ENCODE measurements at places on chromosomes 2 and 18.

DNA sequence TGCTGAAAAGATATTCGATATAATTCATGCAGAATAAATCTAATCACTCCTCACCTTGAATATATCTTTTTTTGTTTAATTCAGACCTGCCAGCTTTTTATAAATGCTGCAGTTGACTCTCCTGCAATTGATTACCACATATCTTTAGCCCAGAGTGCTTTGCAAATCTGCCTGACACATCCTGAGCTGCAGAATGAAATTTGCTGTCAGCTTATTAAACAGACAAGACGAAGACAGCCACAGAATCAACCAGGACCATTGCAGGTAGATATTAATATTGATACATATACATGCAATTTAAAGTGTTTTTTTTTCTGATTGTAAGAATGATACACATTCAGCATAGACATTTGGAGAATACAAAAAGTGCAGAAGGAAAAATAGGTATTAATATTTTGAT is 35.6 kb upstream of the DYNC2LI1 start:
- no peak for DNase-seq

- DNase-seq: no peak
Measured at GRCh38 chr2:149857344-149857743, 269.8 kb upstream of the MMADHC start.

GRCh38 chr18:21146016-21146415 is 34.4 kb upstream of the ROCK1 start:
- DNase-seq: no peak

DNA sequence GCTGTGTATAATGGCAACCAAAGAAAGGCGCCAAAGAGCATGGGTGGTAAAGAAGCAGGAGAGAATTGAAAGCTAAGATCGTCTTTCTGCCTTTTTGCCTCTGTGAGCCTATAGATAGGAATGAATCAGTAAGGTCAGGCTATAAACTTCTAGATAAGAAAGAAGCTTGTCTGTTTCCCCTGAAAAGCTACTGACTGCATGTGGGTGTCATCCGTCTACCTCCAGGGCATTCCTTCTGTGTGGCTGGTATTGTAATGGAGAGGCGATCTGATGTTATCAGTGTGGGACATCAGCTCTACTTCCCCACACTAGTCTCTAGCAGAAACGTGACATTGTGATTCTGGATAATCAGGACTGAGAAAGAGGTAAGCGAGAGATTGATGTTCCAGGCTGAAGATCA is 63.4 kb upstream of the PLA2R1 start:
- no peak for DNase-seq

GRCh38 chr2:66170744-66171330 is 264.1 kb upstream of the MEIS1 start:
- DNase-seq: no peak

- DNase-seq: no peak
Measured at GRCh38 chr2:234447963-234448362, 48.9 kb downstream of the ARL4C start.

DNA sequence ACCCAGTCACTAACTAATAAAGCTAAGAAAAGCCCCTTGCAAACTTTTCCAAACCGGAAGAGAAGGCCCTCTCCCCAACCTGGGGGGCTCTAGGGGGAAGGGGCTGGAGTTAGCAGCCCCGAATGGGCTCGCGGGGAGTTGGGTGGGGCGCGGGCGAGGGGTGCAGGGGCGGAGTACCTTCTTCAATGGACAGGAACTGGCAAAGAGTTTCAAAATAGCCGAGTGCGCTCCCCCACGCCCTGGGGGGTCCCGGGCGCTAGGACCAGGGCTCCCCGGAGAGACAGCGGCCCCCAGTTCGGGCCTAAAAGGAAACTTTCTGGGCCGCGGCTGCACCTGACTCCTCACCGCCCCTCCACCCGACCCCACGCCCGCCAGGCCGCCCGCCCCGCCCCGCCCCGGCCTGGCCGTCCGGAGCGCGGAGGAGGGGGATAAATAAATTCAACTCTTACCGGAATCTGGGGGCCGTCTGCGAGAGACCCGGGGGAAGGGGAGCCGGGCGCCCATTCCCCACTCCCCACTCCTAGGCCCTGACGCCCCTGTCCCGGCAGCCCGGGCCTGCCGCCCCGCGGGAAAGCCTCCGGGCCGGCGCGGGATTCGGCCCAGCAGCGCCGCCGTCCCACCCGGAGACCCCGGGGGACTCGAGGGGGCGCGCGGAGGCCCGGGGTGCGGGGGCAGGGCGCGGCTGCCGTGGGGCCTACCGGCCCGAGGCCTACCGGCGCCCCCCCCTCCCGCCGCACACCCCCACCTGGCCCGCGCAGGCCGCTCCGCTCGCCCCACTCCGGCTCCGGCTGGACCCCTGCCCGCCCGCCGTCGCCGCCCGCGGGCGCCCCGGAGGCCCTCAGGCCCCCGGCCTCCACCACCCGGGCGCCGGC is 868 bp downstream of the INO80D start:
- no peak for DNase-seq

GRCh38 chr2:199470672-199471442 is 13.1 kb upstream of the SATB2 start:
- no peak for DNase-seq

DNA sequence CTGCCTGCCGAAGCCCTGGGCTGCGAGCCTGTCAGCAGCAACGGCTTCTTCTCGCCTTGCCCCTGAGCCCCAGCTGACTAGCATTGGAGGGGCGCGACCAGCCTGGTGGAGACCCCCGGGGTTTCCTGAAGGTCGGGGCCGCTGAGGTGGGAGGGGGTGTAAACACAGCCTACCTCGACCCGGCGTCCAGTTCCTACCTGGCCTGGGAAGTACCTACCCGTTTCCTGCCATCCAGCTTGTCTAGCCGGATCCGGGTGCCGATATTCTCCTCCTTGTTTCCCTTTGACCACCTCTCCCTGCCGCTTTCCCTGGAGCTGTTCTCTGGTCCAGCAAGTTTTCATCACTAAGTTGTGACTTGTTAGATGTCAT is 511 bp downstream of the MOB4 start:
- DNase-seq: no peak

- DNase-seq: no peak
Measured at GRCh38 chr2:12978066-12978835, 261.5 kb downstream of the TRIB2 start.

DNA sequence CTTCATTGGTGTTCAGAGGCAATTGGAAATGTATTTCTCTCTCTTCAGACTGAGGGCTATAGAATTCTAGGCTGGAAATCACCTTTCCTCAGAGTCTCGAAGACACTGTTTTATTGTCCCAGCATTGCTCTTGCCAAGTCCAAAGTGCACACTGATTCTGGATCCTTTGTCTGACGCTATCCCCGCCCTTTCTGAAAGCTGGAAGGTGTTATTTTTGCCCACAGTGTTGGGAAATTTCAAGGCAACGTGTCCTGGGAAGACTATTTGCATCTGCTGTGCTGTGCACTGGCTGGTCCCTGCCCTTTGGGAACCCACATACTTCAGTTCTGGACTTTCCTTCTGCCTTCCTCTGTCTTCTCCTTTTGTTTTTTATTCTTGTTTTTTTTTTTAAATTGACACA is 190.8 kb downstream of the SH3BP4 start:
- DNase-seq: no peak

DNA sequence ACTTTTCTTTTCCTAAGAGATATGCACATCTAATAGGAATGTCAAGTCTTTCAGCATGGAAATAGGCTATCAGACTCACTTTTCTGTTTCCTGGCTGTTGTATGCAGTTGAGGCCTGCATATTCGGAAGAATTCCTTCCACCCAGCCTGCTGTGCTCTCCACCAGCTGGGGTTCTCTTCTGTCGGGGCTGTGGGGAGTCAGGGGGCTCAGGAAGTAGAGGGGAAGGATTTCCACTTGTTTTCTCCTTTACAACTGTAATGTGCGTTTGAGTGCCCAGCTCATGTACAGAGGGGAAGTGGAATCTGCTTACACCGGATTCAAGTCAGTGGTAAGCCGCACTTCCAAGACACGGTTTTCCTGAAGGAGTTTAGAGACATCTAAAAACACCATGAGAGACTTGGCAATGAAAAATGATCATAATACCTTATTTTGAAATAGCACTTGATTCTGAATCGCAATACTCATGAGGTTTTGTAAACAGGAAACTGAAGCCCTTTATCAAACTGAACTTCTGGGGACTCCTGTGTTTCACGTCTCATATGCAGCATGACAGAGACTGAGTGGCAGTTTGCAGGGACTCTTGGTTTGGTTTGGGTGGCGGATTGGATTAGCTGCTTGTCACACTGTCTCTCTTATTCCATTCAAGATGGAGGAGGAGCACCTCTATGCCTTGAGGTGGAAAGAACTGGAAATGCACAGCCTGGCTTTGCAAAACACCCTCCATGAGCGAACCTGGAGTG is 90.4 kb downstream of the MTCL1 start:
- DNase-seq: no peak

DNA sequence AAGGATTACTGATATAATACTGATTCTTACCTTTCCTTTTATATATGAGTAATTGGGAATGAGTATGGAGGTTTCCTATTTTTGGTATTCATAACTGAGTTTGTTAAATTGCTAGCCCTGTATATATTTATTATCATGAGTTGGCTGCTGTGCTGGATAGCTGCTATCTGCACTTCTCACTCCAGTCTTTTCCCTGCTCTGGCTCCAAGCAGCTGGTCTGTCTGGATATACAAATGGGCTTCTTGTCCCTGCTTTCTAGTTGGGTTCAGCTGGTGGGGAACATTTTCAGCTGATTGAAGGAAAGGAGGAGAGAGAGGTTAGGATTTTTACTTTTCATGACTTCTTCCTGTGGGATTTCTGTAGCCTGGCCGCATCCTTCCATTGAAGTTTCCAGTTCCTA is 41.2 kb downstream of the AGFG1 start:
- no peak for DNase-seq

DNA sequence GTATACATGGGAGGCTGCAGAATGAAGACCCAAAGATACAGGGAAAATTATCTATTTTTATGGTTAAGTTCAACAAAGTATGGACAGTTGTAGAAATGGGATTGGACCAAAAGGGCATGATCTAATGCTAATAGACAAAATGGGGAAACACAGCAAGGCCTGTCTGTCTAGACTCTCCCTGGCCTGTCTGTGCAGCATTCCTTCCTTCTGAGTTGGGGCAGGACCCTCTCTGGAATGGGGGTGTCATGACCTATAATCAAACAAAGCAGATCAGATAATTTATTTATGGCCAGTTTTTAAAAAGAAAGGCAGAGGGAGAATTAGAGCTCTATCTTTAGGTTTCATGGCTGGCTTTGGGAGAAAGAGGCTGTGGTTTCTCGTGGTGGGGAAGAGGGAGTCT is 104.4 kb downstream of the CTIF start:
- DNase-seq: no peak

- DNase-seq: no peak
Measured at GRCh38 chr2:134377730-134378129, 123.9 kb downstream of the MGAT5 start.

- DNase-seq: no peak
Measured at GRCh38 chr18:78092901-78093300, 843.3 kb downstream of the GALR1 start.

- DNase-seq: no peak
Measured at GRCh38 chr18:23629444-23629946, 33.2 kb downstream of the ANKRD29 start.

GRCh38 chr2:43300781-43301583 is 74.6 kb upstream of the ZFP36L2 start:
- DNase-seq: no peak

DNA sequence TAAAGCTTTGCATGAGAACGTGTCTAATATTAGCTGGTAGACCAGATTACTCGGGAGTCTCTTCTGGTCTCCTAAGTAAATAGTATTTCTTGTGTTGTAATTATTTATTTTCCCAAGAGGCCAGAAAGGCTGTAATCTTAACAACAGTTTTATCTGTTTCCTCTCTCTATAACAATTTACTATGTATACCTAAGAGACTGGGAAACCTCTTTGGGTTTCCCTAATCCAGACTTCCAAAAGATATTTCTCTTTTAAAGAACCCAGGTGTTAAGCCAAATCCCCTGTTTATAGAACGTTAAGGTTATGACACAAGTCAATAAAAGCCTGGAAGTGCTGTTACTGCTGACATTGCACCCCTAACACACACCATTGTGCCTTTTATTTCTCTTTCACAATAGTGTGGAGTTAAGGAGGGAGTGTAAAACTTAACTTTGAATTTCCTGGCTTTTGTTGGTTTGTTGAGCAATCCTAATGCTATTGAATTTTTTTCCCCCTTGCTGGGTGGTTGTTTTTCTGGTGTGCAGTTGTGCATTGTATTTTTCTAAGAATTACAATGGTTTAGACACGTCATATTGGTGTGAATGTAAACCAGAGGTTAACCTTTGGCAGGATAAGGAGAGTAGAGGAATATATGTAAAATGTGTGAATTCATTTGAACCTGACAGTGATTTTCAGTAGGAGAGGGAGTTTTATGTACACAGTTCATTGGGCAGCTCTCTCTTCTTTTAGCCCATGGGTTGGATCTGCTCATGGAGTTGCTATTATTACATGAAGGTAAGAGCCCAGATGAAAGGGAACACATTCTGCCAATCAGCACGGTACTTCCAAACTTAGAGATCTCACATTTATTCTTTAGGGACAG is 192.8 kb downstream of the MTX2 start:
- no peak for DNase-seq

- no peak for DNase-seq
Measured at GRCh38 chr2:215906458-215906857, 106.9 kb downstream of the MREG start.

GRCh38 chr18:33231474-33232317 is 208.8 kb downstream of the CCDC178 start:
- peak; percentile 39 for DNase-seq

GRCh38 chr2:74087696-74088095 is 60.0 kb downstream of the BOLA3 start:
- no peak for DNase-seq

DNA sequence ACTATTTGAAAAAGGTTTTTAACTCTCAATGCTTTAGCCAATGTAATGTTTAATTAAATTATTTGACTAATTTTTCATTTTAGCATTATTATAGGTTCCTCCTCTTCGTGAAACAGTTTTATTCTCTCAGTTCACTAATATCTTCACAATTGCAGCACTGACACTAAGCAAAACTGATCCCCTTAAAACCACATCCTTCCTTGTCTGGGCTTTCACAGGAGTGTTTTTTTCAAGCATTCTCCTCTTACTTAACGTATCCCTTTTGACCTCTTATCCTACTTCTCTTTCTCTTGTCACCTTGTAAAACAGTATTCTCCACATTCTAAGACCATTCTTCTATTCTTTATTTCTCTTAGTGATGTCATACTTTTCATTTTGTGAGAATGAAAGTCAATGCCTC is 112.8 kb downstream of the DSC3 start:
- DNase-seq: no peak

DNA sequence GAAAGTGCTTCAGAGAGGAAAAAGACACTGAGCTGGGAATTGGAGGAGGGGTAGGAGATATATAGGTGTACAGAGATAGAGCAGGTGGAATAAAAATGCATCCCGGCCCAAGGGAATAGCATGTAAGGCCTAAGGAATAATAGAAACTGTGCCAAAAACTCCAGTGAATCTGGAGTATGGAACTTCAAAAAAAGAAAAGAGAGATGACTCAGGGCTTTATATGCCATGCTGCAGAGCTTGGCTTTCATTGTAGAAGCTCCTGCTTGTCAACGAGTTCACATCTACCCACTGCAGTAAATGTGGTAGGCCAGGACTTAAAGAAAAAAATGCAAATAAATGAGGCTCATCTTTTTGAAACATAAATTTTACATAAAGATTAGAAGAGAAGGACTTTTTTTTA is 131.8 kb downstream of the MREG start:
- DNase-seq: no peak
